ENCODE measurements at places on chromosomes 3 and 15.
A peak's percentile ranks its signal among the peaks of the same experiment; 100 is the strongest.

DNA sequence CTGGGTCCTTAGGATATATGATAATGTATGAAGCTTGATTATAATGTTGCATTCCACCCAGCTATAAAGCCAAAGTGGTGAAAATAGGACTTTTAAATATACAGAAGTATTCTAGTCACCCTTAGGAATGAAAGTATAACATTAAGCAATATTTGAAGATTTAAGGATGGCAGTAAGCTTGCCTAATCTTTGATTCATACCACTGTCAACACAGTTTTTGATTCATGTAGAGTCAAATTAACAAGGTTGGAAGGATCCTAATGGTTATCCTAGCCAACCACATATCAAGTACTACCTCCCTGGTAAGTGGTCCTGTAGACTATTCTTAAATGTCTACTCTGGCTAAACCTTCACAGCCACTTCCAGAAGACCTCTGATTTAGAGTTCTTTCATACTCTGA, 18.6 kb downstream of the ARIH1 start:
- no peak for DNase-seq

GRCh38 chr3:23806534-23807423, 1.0 kb downstream of the UBE2E1 start:
- DNase-seq: no peak

- DNase-seq: no peak
Observed at GRCh38 chr15:92645731-92646130, 9.8 kb downstream of the FAM174B start.

- DNase-seq: no peak
Observed at GRCh38 chr15:39411102-39411989, 169.5 kb upstream of the THBS1 start.

GRCh38 chr15:93070132-93070531, 18.9 kb downstream of the RGMA start:
- no peak for DNase-seq

DNA sequence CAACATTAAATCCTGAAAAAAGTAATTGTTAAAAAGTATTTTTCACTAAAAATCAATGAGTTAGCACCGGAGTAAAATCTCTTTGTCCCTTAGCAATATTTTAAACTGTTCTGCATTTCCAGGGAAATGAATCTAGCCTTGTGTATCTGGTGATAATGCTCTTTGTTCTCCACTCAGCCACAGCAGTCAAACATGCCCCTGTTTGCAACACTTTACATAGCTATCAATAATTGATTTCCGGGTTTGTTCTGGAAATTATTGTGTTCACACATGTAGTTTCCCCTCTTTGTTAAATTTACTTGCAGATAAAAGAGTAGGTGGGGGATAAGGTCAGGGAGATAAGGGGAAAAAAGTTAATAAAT, 3.6 kb upstream of the A4GNT start:
- DNase-seq: no peak

DNA sequence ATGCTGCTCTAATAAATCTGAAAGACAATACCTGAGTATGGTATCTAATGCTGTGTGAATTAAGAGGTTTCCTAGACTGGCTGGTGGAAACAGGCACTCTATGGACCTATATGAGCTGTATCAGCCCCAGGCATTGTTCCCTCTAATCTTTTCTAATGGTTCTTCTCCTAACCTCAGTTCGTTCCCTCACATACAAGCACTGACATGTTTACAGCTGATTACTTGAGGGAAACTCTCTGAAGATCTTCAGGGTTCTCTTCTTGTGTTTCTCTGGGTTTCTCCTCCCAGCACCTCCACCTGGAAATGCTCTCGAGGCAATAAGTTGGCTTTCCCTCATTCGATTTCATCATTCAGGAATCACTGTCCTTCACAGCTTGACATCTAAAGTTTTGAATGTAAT, 52.9 kb downstream of the KLF15 start:
- DNase-seq: no peak

GRCh38 chr3:159667261-159667660, 321.4 kb upstream of the IL12A start:
- DNase-seq: no peak

DNA sequence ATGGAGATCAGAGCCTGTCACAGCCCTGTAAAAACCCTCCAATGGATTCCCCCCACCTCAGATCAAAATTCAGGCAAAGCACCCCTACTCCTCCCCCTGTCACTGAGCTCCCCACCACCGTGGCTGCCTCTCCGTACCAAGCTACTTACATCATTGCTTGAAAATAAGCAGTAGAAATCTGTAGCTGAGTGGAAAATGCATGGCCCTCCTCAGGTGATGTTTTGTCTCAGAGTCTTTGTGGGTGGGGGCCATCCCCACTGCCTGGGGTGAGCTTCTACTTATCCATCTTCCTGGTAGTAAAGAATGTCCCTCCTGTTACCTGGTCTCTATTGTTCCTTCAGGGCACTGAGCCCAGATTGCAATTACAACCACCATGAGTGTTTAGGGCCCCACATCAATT, 34.5 kb downstream of the SLCO2A1 start:
- DNase-seq: no peak

- DNase-seq: no peak
Observed at GRCh38 chr3:28122227-28122626, 119.2 kb upstream of the CMC1 start.

DNA sequence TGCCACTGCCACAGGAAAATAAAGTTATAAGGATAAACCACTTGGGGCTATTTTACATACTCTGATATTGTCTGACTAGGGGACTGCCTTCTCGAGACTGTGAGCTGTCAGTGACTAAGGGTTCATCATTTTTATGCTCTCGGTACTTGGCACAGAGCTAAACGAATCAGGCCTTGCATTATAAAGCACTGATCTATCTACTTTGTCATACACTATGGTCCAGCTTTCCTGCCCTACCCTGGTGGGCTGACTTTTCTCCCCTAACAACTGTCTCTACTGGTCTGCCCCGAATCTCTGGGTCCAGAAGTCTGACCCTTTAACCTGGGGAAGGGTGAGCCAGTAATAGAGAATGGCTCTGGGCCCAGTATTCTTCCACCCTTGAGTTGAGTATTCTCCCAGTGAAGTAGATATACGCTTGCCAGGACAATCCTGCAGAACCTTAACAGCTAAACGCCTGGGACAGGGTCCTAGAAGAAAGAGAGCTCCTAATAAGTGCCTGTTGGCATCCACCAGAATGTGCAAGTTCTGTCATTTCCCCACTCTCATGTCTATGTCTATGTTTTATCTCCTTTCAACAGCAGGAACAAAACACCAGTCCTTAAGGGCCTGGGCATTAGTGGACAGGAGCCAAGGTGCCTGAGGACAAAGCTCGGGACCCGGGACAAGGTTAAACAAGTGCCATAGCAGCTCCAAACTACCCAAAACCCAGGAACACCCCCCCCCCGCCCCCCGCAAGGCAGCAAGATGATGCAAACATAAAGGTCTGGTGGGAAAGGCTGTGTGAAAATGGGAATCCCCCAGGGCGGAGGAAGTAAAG, 1.2 kb downstream of the LARP6 start:
- DNase-seq: no peak

- DNase-seq: no peak
Observed at GRCh38 chr15:75037685-75038084, 14.3 kb downstream of the PPCDC start.

GRCh38 chr15:29651476-29652233, 170.6 kb downstream of the TJP1 start:
- no peak for DNase-seq

GRCh38 chr3:150324788-150325187, 83.3 kb upstream of the TSC22D2 start:
- DNase-seq: no peak

- DNase-seq: no peak
Observed at GRCh38 chr3:81437683-81438082, 323.8 kb downstream of the GBE1 start.

DNA sequence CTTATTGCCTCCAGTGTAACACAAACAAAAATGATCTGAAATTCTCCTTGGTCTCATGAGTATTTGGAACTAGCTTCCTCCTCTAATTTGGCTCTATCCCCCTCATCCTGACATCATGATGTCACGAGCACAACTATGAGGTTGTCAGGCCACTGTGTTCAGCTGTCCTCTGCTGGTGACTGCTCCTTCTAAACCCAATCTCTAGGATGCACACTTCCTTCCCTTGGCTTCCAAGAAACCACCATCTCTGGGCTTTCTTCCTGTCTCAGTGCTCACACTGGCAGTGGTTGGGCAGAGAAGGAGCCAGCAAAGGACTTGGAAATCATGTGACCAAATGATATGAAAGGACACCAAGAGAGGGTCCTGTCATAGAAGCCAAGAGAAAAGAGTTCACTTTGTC, 30.7 kb upstream of the EIF1B start:
- no peak for DNase-seq

- no peak for DNase-seq
Observed at GRCh38 chr15:57288926-57289580, 87.3 kb upstream of the CGNL1 start.

GRCh38 chr15:85941186-85941855, 138.3 kb upstream of the AGBL1 start:
- DNase-seq: no peak

DNA sequence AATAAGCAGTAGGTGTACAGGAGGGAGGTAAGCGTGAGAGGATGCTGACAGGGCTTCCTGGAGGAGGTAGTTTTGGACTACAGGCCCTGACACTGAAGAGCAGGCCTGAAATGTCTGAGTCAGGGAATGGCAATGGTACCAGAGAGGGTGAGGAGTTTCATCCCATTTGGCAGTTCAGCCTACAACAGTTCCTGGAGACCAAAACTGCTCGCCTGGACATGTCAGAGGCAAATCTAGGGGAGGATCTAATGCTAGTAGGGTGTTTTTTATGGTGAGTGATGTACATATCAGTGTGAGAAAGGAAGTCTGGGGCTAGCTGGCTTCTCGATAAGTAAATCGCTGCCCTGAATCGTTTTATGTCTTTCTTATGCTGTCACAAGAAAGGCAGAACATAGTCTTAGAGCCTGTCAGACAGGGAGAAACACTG, 13.8 kb upstream of the TNFSF10 start:
- DNase-seq: no peak

DNA sequence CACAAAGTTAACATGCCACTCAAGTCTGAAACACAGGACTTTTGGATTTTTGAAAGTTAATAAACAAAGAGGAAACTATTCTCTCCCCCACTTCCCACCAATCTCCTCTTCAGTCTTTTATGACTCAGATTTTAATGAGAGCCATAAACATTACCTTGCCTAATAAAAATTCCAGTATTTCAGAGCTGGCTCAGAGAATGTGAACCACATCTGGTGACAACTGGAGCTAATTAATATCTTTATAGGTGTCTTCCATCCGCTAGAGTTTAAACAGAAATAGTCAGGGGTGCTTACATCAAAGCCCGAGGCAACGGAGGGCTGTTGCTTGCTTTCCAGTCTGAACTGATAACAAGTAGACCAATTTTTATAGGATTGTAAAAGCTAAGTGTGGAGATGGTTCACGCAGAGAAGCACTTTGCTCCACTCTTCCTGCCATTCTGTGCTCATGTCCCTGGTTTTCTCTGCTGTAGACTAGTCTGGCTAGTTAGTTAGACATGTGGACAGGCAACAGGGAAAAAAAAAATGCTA, 363.6 kb downstream of the NR2F2 start:
- no peak for DNase-seq

GRCh38 chr3:30286007-30286669, 320.3 kb upstream of the TGFBR2 start:
- DNase-seq: no peak

DNA sequence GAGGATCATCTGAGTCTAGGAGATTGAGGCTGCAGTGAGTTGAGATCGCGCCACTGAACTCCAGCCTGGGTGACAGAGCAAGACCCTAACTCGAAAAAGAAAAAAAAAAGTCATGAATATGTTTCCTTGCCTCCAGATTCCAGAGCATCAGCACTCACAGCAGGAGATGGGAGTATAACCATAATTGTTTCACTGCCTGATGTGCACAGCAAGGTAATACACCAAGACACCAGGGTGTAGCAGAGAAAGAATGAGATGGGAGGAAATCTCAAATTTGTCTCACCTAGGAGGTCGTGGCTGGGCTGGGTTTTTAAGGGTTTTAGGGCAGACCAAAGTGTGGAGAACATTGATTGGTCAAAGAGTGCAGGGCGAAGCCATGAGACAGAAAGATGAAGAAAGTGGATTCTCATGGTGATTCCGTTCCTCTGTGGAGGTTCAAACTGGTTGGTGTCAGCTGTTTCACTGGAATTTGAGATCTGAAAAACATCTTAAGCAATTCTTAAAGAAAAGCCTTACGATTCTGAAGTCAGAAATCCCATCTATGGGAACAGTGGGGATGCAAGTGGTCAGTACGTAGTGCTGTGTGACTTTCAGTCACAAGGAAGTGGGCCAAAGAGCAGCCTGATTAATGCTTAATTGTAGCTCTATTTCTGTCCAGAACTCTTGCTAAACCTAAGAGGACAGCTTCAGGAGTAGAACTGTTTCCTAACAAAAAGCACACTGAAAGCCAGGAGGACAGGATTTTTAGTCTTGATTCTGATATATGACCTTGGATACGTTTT, 7.8 kb upstream of the C15orf61 start:
- DNase-seq: no peak

GRCh38 chr3:143935678-143936077, 35.9 kb upstream of the DIPK2A start:
- no peak for DNase-seq

DNA sequence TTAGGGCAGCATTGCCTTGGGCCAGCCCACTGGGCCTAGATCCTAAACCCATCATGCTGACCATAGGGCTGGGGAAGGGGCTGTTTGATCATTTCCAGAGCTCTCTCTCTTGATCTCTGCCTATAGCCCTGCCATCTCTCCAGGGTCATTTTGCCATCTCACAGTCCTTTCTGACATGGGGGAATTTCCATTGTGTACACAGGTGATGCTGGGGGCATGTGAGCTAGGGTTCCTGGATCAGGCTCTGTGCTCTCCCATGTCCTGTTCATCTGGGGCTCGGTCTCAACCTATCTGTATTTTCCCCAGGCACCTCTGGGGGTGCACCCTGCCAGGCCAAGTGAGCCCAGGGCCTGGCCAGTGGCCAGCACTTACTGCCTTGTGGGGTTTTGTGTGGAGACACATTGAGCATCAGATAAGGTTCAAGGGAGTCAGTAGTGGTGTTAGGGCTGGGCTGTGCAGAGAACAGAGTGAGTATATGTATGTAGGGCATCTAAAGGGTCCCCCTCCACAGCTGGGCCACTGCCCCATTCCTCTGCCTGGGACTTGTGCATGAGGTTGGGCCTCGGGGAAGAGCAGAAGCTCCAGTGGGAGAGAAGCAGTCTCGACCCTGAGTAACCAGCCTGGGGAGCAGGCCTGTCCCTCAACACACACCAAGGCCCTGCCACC, 25.7 kb upstream of the APEH start:
- DNase-seq: no peak

DNA sequence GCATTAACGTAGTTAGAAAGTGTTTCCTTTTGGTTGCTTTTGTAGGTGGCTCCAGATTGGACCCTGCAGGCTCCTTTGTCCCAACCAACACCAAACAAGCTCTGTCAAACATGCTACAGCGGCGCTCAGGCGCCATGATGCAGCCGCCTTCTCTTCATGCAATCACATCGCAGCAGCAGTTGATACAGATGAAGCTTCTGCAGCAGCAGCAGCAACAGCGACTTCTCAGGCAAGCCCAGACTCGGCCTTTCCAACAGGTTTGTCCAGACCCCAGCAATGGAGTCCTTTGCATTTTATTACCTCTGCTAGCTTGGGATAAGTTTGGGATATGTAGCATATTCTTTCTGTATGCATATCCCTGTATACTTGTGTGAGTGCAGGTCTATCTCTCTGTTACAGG, 10.1 kb upstream of the P2RY12 start:
- peak; percentile 40 for DNase-seq

- DNase-seq: no peak
Observed at GRCh38 chr3:55746808-55747413, 259.8 kb upstream of the WNT5A start.

All from NCI-H526 (cell line).